Stimulated activated naive B cell treated with anti-CD40 and anti-IgM and Interleukin-4, amounts not matched to agents 10 μg/mL and 1 μg/mL and 100 μg/mL, for 72 hours (primary cell): ENCODE measurements at places on chromosomes 7 and 10.

DNA sequence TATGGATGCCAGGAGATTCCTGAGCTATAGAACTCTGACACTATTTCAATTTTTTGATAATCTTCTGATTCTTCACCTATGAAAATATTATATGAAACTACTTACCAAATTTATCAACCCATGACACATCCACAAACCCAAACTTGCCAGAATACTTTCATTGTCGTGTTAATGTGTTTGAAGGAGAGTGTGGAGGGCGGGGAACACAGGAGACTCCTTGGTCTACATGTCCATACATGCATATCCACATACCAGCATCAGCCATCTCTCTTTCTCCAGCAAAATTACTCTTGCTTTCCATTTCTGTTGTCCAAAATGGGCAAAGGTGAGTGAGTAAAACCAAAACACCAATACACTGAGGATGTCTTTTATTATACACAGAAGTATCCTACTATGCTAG lies 23.5 kb upstream of the BPGM start:
- H3K36me3 ChIP-seq, result no peaks in the 10 kb centered on the region
- peaks cover 18% of the 10 kb centered on the region for H3K27me3 ChIP-seq
- H3K4me1 ChIP-seq, result peaks cover 3% of the 10 kb centered on the region

GRCh38 chr10:22544325-22545068 lies 169.9 kb downstream of the PIP4K2A start:
- peaks cover 3% of the 10 kb centered on the region for H3K4me1 ChIP-seq
- peaks cover 65% of the 10 kb centered on the region for H3K36me3 ChIP-seq
- peak overlapping the region; percentile 78 for H3K27ac ChIP-seq
- no peak overlapping the region for H3K4me3 ChIP-seq

- H3K4me1 ChIP-seq, result peaks cover 8% of the 10 kb centered on the region
- no peaks in the 10 kb centered on the region for H3K36me3 ChIP-seq
- no peak overlapping the region for H3K27ac ChIP-seq
- no peak for DNase-seq
- no peak overlapping the region for H3K4me3 ChIP-seq
Observed at GRCh38 chr7:35576031-35576573, 118.8 kb downstream of the HERPUD2 start.

DNA sequence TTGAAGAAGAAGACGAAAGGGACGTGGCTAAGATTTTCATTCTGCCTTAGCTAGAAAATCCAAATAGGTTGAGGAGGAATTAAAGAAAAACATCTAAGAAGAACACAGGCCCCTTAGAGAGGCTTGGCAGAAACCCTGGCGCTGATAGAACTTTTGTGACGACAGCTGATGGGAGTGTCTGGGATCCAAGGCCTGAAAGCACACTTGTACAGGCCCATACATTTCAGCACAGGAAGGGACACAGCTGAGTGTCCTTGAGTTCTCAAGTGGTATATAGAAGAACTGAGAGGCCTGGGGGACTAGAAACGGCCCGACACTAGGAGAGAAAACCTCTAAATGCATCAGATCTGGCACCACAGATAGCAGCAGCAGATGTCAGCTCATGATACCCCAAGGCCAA lies 39.5 kb downstream of the PRPS1L1 start:
- peaks cover 5% of the 10 kb centered on the region for H3K4me1 ChIP-seq
- H3K36me3 ChIP-seq, result no peaks in the 10 kb centered on the region
- peaks cover 21% of the 10 kb centered on the region for H3K27me3 ChIP-seq
- H3K27ac ChIP-seq, result no peak overlapping the region
- DNase-seq, result no peak

- no peak for DNase-seq
- H3K36me3 ChIP-seq, result no peaks in the 10 kb centered on the region
- no peak overlapping the region for H3K4me3 ChIP-seq
- H3K4me1 ChIP-seq, result no peaks in the 10 kb centered on the region
- H3K27me3 ChIP-seq, result no peaks in the 10 kb centered on the region
Observed at GRCh38 chr10:19921300-19922140, 105.3 kb downstream of the PLXDC2 start.

GRCh38 chr7:116809636-116810266 lies 52.6 kb upstream of the CAPZA2 start:
- H3K36me3 ChIP-seq, result no peaks in the 10 kb centered on the region
- no peak overlapping the region for H3K4me3 ChIP-seq
- H3K27me3 ChIP-seq, result no peaks in the 10 kb centered on the region
- no peak overlapping the region for H3K27ac ChIP-seq
- H3K4me1 ChIP-seq, result no peaks in the 10 kb centered on the region

- DNase-seq, result no peak
- H3K27me3 ChIP-seq, result no peaks in the 10 kb centered on the region
- H3K4me1 ChIP-seq, result no peaks in the 10 kb centered on the region
- H3K27ac ChIP-seq, result no peak overlapping the region
- H3K36me3 ChIP-seq, result no peaks in the 10 kb centered on the region
- H3K4me3 ChIP-seq, result no peak overlapping the region
Observed at GRCh38 chr7:28747854-28748253, 210.3 kb downstream of the TRIL start.

DNA sequence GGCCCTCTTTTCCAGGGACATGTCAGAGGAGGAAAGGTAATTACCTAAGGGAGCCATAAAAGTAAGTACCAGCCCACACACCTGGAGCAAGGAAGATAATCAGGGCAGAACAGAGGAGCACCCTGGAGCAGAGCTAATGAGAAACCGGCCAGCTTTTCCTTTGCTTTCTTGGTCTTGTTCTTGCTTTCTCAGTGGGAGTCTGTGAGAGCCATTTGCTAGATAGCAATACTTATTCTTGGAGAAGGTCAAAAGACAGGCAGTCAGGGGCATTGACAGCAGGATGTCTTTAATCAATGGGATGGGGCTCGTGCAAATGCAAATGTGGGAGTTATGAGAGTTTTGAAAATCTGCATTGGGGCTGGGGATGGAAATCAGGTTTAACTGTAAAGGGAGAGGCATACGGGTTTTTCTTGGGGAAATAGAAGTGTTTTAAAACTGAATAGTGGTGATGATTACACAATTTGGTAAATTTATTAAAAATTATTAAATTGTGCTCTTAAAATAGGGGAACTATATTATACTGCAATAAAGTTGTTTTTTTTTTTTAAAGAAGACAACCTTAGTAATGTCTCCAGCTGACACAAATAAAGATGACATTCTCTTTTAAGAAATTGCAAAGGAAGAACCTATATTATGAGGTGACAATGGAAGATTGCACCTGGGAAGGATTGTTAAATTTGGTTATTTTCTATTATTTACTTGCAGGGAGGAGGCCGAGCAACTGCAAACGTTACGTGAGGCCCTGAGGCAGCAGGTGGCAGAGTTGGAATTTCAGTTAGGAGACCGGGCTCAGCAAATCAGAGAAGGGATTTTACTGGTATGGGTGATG lies 35.6 kb upstream of the PPP1R17 start:
- H3K27me3 ChIP-seq, result no peaks in the 10 kb centered on the region
- no peaks in the 10 kb centered on the region for H3K36me3 ChIP-seq
- no peaks in the 10 kb centered on the region for H3K4me1 ChIP-seq
- no peak overlapping the region for H3K4me3 ChIP-seq
- H3K27ac ChIP-seq, result no peak overlapping the region

DNA sequence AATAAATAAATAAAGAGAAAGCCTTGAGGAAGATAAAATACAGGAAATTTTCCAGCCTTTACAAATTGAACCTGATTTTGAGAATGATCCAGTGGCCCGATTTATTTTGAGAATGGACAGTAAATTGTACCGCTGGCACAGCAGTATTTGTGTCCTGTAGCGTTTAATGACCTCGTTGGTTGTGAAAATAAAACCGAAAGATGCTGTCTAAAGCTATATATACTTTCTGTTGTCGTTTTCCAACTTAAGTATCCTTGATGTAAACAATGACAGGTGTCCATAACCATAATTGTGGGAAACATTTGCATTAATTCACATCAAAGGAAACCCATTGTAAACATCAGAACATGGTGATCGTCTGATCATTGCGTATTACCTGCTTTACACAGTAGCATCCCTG lies 38.8 kb downstream of the TBXAS1 start:
- H3K27me3 ChIP-seq, result peaks cover 7% of the 10 kb centered on the region
- H3K27ac ChIP-seq, result no peak overlapping the region
- no peak for DNase-seq
- no peak overlapping the region for H3K4me3 ChIP-seq

DNA sequence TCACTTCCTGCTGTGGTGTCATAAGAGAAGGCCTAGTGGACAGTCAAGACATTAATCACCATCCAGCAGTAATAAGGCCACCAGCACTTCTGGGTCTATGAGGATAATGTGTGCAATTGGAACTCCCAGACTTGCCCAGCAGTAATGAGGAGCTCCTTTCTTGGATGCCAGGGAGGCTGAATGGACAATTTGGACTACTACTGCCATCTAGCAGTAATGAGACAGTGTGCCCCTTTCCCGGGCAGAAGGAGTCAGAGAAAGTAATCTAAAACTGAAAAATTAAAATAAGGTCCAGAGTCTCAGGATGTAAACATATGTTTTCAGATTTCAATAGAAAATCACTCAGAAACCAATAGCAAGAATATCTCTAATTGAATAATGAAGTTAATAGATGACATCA lies 400.4 kb downstream of the CDC14C start:
- no peak for DNase-seq
- H3K4me3 ChIP-seq, result no peak overlapping the region
- H3K27me3 ChIP-seq, result no peaks in the 10 kb centered on the region
- no peak overlapping the region for H3K27ac ChIP-seq

DNA sequence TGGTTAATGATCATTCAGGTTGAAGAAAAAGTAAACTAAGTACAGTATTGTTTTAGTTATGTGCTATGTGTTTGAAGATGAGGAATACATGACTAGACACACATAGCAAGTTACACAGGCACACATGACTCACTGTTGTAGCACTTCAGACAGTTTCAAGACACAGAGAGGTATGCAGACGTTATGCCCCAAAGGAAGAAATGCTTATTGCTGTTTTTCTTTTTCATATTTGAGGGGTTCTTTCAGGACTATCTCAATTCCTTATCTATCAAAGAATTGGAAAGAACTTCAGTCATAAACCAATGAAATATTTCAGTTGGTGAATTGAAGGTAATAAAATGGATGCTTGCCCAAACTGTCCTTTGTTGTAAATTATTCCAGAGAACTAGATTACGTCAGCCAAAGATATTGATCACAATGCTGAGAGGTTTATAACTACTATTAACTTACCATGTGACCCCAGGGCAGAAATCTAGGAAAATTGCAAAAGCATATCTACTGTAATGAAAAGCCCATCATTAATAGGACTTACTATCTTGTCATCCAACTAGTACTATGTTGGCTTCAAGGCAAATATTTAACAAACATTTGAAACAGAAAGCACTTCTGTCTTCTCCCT lies 61.2 kb upstream of the CAPZA2 start:
- peaks cover 20% of the 10 kb centered on the region for H3K27me3 ChIP-seq
- no peaks in the 10 kb centered on the region for H3K36me3 ChIP-seq
- DNase-seq, result no peak
- H3K4me1 ChIP-seq, result peaks cover 5% of the 10 kb centered on the region

- H3K27me3 ChIP-seq, result peaks cover 48% of the 10 kb centered on the region
- DNase-seq, result no peak
- no peak overlapping the region for H3K27ac ChIP-seq
Observed at GRCh38 chr10:78118591-78118990, 84.9 kb downstream of the RPS24 start.

DNA sequence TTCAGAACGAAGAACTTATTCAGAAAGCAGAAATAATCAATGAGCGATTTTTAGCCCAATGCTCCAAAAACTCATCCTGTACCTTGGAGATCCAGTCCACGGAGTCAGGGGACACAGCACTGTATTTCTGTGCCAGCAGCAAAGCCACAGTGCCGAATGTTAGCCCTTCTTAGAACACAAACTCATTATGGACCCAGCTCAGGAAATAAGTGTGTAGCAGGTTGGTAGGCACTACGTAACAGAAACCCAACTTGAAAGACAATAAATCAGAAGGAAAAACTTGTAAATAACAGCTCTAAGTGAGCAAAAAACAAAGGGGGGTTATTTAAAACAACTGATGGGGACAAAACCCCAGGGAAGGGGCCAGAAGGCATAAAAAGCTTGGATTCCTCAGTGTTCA lies 112.0 kb upstream of the PRSS1 start:
- peaks cover 1% of the 10 kb centered on the region for H3K36me3 ChIP-seq
- peaks cover 8% of the 10 kb centered on the region for H3K4me1 ChIP-seq
- no peak overlapping the region for H3K4me3 ChIP-seq
- H3K27me3 ChIP-seq, result peaks cover 5% of the 10 kb centered on the region
- DNase-seq, result no peak

GRCh38 chr10:57628592-57629284 lies 639.0 kb downstream of the IPMK start:
- H3K27ac ChIP-seq, result no peak overlapping the region
- H3K27me3 ChIP-seq, result no peaks in the 10 kb centered on the region
- no peaks in the 10 kb centered on the region for H3K36me3 ChIP-seq
- H3K4me1 ChIP-seq, result no peaks in the 10 kb centered on the region

GRCh38 chr7:7779888-7780287 lies 61.5 kb upstream of the RPA3 start:
- H3K36me3 ChIP-seq, result peaks cover 3% of the 10 kb centered on the region
- H3K27ac ChIP-seq, result no peak overlapping the region
- no peaks in the 10 kb centered on the region for H3K27me3 ChIP-seq
- H3K4me1 ChIP-seq, result peaks cover 10% of the 10 kb centered on the region
- H3K4me3 ChIP-seq, result no peak overlapping the region
- no peak for DNase-seq

GRCh38 chr10:86693275-86693674 lies 25.0 kb downstream of the LDB3 start:
- H3K27ac ChIP-seq, result no peak overlapping the region
- no peaks in the 10 kb centered on the region for H3K36me3 ChIP-seq
- DNase-seq, result no peak

- H3K4me3 ChIP-seq, result no peak overlapping the region
- peaks cover 11% of the 10 kb centered on the region for H3K4me1 ChIP-seq
- no peak for DNase-seq
Observed at GRCh38 chr10:128221807-128222206, 95.6 kb upstream of the MKI67 start.

GRCh38 chr7:81845744-81846241 lies 75.9 kb upstream of the HGF start:
- H3K4me1 ChIP-seq, result peaks cover 11% of the 10 kb centered on the region
- H3K4me3 ChIP-seq, result peak overlapping the region; percentile 61
- no peaks in the 10 kb centered on the region for H3K27me3 ChIP-seq
- DNase-seq, result no peak
- no peaks in the 10 kb centered on the region for H3K36me3 ChIP-seq
- H3K27ac ChIP-seq, result no peak overlapping the region

GRCh38 chr10:124909563-124909962 lies 32.4 kb upstream of the ZRANB1 start:
- peaks cover 27% of the 10 kb centered on the region for H3K27me3 ChIP-seq
- H3K4me3 ChIP-seq, result no peak overlapping the region
- DNase-seq, result no peak
- H3K36me3 ChIP-seq, result no peaks in the 10 kb centered on the region

DNA sequence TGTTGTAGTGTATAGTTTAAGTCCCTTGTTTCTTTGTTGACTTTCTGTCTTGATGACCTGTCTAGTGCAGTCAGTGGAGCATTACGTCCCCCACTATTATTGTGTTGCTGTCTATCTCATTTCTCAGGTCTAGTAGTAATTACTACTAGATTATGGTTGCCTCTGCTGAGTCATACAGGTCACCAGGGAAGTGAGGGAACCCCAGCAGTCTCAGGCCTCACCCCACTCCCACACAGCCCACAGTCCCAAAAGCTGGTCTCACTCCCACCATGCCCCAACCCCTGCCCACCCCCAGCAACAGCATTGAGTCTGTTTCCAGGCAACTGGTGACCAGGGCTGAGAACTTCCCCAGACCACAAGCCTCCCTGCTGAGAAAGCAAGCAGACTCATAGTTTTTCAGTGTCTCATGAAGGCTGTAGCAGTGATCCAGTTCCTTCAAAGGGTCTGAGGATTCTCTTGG lies 88.0 kb downstream of the PLXDC2 start:
- no peaks in the 10 kb centered on the region for H3K27me3 ChIP-seq
- no peak for DNase-seq
- no peak overlapping the region for H3K4me3 ChIP-seq
- H3K27ac ChIP-seq, result no peak overlapping the region
- H3K4me1 ChIP-seq, result no peaks in the 10 kb centered on the region
- H3K36me3 ChIP-seq, result no peaks in the 10 kb centered on the region
